ENCODE measurements at places on chromosomes 5 and 9.

GRCh38 chr9:135567311-135567710 is 5.8 kb downstream of the PAEP start:
- no peak for DNase-seq

DNA sequence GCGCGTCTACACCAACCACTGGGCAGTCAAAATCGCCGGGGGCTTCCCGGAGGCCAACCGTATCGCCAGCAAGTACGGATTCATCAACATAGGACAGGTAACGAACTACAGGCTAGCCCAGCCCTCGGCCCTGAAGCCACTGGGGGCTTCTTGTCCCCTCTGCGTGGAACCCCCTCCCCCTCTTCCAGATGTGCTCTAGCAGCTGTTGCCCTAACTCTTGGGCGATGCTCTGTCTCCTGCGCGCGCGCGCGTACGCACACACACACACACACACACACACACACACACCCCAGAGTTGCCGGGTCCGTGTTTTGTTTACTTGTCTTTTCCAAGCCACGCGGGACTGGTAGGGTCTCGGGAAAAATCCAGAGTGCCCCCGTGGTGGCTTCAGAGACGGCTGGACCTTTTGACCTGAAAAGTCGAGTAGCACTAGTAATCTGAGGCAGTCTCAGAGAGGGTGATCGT is 836 bp downstream of the PCSK5 start:
- no peak for DNase-seq

DNA sequence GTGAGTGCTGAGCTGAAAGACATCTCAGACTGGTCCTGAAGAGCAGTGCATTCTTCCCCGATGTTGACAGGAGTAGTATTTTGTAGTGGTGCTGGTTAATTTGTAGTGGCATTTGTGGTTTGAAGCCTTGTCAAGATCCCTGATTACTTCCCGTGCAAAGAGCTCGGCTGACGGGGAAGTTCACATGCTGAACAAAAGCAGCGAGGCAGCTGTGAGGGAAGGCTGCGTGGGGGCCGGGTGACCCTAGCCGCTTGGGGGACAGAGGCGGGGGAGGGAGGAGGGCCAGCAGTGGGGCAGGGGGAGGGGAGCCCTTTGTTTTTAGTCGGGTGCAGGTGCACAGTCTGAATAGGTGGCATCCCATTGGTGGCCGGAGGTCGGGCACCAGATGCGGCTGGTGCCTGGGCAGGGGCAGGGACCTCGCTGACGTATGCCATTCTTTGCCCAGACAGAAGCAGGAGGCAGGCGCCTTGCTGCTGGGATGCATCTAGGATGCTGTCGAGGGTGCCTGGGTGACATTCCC is 64.7 kb downstream of the CRB2 start:
- no peak for DNase-seq

- no peak for DNase-seq
Measured at GRCh38 chr9:6758248-6758497, 400 bp downstream of the KDM4C start.

- DNase-seq = no peak
Measured at GRCh38 chr5:122941737-122942136, 94.8 kb downstream of the PPIC start.

GRCh38 chr5:131285703-131286399 is 22.0 kb downstream of the CDC42SE2 start:
- no peak for DNase-seq

DNA sequence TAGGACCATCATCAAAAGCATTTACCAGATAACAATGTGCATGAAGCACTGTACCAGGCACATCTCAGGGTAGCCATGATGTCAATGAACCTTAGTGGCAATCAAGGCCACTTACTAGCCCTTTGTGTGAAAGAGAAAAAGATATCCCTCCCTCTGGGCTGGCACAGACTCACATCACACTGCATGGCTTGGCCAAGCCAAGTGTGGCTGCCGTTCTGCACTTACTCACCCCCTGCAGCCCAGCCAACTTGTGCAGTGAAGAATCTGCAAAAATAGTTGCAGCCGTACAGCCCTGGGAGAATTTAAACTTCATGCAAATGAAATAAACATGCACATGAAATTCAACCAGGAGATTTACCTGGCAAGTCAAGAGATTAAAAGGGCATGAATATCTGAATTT is 333.5 kb downstream of the DEPDC1B start:
- DNase-seq = no peak

DNA sequence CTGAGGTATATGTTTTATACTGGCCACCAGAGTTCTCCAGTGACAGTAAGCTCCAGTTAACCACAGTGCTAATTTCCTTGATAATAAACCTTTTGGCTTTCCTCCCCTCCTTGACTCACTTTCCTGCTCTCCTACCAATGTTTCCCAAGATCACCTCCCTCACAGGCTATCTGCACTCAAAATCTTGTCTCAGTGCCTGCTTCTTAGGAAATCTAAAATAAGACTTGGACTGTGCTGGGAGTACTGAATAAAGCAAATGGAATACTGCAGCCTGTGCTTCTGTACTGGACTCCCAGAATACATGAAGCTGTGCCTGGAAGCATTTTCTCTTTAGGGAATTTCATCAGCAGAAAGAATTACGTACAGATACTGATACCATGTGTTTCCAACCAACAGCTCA is 1.7 kb upstream of the DCP2 start:
- DNase-seq = no peak
